ENCODE measurements at places on chromosomes 16 and 17.

DNA sequence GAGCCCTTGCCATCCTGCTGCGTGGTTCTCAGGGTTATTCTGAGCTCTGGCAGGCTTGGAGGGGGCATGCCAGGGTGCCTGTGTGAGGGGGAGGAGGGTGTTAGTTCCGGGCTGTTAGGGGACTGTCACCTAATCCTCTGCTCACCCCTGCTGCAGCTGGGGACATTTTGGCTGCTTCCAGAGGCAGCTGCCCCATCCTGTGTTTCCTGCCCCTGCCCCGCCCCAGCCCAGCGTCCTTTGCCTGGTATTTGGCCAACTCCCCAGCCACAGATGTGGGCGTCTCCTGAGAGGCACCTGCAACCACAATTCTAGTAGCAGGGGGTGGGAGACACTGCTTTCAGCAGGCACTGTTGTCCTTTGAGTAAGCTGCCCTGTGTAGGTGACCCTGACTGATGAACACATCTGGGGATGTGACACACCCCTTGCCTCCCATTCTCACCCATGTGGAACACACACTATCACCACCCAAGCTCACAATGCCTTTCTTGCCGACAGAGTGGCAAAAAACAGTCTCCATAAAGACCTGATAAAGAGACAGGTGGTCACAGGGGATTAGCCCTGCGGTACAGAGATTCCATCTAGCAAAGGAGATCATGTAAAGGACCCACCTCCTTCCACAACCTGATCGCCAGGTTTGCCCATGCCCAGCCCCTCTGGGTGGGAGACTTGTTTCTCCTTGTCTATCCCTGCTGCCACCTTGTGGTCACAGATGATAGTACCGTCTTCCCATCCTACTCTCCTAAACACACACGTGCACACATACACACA, at the start of gene CHRNE:
TSS of gene CHRNE (minus strand) at position 48 of the 768 bp plus-strand sequence. CDS start at position 13, 35 bp downstream.
- DNase-seq, result no peak

DNA sequence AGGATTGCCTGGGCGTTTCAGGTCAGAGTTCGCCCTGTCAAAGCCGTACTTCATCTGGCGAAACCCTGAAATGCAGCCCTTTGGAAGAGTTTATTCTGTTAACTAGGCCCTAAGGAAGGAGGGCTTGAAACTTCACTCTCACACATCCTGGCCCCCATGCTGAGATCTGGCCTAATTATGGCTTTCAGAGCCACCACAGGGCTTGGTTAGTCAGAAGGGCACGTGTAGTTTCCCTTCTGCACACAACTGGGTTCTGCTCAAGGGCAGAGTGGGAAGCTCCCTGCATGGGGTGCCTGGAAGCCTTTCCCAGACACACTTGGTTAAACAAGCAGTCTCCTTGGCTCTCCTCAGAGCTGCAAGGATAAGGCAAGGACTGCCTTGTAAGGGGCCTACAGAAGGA, 397.3 kb downstream of the SHISA9 start:
- no peak for DNase-seq

DNA sequence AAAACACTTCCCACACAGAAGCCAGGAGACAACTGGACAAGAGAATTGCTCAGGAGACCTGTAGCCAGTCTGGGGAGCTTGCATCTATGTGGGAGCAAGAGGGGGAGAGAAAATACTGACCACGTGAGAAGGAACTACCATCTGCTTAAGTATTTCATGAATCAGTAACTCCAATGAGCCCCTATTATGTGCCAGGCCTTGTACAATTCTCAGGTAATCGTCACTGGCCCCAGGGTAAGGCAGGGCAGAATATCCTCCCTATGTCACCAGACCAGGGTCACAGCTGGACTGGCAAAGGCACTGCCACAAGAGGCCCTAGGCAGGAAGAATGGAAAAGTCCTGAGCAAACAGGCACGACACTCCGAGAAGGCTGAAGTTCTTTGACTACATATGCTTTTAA, 25.9 kb downstream of the USP7 start:
- no peak for DNase-seq

GRCh38 chr17:61217878-61218437, 181.7 kb upstream of the TBX2 start:
- DNase-seq, result no peak

DNA sequence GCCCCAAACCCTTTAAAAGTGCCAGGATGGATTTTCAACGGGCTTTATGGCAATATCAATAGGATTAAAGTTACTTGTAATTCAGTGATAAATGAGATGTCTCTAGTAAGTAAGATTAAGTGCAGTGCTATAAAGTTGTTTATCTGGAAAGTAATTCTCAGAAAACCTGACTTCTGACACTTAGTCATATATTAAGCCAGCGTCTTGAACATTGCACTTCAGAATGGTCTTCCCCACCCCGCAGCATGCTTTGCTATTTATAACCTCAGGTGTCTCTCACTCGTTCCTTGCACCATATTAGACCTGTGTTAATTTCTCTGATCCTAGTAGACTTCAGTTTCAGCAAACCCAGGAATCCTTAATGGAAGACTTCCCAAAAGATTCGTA, 2.1 kb upstream of the MAF start:
- no peak for DNase-seq

DNA sequence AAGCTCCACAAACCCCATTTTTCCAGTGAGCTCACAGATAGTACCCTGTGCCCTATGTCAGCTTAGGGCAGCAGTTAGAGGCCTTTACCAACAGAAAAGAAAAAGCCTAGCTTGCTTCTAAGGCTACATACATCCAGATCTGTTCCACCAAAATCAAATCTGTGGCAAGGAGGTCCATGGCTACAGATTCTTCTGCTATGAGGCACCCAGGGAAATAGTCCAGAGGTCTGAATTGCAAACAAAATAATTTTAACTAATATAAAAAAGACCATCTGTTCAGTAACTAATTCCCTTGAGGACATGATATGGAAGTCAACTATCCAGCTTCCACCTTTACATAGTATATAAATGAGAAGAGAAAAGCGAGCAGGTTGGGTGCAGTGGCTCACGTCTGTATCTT, 129.3 kb downstream of the PARN start:
- no peak for DNase-seq

- no peak for DNase-seq
Measured at GRCh38 chr16:49670627-49671026, 185.3 kb downstream of the ZNF423 start.

GRCh38 chr17:58247511-58248363, 9.4 kb downstream of the LPO start:
- no peak for DNase-seq

- no peak for DNase-seq
Measured at GRCh38 chr16:52470585-52470984, 76.4 kb downstream of the TOX3 start.

DNA sequence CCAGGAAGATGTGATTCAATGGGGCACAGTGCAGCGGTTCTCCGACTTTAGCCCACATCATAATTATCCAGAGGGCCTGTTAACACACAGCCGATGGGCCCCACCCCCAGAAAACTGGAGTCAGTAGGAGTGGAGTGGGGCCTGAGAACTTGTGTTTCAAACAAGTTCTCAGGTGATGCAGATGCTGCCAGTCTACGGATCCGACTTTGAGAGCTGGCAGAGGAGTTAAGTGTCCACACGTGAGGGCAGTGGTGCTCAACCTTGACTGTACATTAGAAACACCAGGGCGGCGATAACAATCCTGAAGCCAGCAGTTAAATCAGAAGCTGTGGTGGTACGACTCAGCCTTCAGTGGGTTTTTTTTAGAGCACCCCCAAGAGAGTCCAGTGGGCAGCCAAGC, 75.0 kb downstream of the GPRC5B start:
- DNase-seq, result no peak

- no peak for DNase-seq
Measured at GRCh38 chr16:9801651-9802050, 380.6 kb downstream of the GRIN2A start.

DNA sequence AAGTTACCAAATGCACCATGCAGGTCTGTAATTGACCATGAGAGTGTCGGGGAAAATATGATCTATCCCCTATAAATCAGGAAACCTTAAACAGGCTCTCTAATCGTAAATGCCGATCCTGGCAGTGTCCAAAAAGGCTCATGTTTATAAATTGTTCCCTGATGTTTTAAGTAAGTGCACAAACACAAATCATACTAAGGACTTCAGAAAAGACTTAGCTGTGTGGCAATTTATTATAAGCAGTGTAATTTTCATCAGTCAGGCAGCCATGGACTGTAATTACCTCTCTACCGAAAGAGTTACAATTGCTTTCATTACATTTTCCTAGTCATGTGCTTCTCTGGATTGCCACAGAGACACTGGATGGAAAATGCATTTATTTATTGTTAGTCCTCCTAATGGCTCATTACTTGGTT, 73.4 kb upstream of the COX10 start:
- DNase-seq, result peak; percentile 44

DNA sequence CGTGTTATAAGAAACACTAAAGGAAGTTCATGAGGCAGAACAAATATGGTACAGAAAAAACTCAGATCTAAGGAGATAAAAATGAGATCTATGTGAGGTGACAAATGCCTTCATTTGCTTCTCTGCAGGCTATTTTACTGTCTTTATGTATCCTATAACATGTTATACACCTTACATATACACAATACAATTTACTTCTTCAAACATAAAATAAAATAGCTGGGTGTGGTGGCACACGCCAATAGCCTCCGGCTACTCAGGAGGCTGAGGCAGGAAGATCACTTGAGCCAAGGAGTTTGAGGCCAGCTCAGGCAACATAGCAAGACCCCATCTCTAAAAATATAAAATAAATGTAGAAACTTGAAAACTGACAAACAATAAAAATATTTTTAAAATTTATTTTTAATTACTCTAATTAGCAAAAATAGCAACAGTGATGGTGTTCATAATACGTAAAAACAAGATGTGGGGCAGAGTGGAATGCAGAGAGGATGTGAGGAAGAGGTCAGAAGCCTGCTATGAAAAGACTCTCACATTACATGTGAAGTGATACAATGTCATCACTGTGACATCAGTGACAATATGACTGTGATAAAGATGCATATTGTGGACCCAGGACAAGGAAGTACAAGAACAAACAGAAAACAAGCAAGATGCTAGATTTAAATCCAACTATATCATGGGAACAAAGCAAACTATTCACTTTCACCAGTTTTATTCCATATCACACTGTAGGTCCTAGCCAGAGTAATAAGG, 31.0 kb downstream of the VPS53 start:
- DNase-seq, result no peak

- no peak for DNase-seq
Measured at GRCh38 chr16:13906168-13907089, 13.5 kb upstream of the ERCC4 start.

DNA sequence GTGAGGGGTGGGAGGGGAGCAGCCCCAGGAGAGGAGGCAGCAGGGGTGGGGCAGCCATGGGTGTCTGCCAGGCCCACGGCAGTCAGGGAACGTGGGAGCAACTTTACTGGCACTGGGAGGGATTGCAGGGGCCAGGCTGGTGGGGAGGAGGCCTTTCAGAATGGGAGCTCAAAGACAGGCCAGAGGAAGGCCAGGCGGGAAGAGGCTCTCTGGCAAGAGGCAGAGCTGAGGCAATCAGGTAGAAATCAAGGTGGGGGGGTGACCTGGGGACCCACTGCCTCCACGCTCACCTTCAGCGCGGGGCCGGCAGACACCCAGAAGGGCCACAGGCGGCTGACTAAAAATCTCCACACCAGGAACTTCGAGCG, 11.9 kb upstream of the GSE1 start:
- no peak for DNase-seq

DNA sequence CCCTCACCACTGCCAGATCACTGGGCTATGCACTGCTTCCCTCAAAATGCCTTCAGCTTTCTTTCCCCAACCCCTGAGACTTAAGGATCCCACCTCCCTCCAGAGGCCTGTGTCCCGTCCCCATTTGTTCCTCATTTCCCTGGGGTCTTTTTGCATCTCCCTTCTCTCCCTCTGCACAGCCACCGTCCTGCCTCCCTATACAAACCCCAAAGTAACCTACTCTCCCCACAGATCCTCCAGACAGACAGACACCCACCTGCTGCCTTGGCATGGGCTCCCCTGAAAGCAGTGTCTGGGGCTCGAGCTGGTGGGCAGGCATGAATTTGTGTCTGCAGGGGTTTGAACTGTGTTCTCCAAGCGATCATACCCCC, 69.4 kb upstream of the TNRC6C start:
- no peak for DNase-seq

GRCh38 chr17:76345377-76345974, 8.2 kb downstream of the PRPSAP1 start:
- DNase-seq, result no peak

DNA sequence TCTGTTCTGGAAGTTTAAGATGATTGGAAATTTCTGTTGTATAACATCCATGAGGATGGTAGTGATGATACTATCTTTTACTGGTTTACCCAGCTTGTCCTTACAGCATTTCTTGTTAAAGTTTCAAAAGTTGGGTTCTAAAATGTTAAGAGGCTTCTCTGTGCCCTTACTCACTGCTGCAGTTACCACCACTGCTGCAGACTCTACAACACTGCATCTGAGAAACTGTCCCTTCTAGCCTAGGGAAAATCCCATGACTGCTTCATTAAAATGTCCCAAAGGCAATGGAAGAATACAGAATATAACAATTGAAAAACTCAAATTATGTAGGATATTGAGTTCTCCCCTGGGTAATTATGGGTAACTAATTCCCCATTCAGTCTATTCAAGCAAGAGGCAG, 3.8 kb upstream of the NSRP1 start:
- no peak for DNase-seq

GRCh38 chr17:67557052-67557845, 160.5 kb upstream of the NOL11 start:
- DNase-seq, result no peak

DNA sequence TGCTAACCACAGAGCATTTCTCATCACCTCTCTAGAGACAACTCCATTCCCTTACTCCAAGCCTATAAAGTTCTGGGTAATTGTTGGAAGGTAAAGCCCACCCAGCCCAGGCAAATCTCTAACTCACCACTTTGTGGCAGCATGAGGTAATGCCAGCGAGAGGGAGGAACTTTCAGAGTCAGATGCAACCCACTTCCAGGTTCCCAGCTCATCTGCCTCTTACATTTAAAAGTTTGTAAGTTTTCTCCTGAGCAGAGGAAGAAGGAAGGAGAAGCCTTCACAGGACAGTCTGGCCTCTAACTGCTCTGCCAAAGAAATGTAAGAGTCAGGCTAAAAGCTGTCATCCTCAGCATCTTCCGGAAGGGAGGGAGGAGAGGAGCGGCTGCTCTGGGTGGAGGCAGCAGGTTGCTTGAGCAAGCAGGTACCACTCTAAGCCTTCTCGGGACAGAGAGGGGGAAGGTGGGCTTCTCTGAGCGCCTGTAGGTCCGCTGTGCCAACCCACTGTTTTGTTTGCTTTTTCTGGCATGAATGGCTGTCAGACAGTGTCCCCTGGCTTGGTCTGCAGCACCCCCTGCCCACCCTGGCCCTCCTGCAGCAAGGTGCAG, 1.0 kb downstream of the ZNF319 start:
- no peak for DNase-seq
